Stimulated activated CD4-positive, alpha-beta T cell treated with anti-CD3 and anti-CD28 coated beads, TNF-alpha, amount 100 ng/mL, for 1 hour (primary cell): ENCODE measurements at places on chromosomes 6 and 20.

GRCh38 chr6:155483858-155484257 is 28.2 kb upstream of the NOX3 start:
- no peak for DNase-seq

DNA sequence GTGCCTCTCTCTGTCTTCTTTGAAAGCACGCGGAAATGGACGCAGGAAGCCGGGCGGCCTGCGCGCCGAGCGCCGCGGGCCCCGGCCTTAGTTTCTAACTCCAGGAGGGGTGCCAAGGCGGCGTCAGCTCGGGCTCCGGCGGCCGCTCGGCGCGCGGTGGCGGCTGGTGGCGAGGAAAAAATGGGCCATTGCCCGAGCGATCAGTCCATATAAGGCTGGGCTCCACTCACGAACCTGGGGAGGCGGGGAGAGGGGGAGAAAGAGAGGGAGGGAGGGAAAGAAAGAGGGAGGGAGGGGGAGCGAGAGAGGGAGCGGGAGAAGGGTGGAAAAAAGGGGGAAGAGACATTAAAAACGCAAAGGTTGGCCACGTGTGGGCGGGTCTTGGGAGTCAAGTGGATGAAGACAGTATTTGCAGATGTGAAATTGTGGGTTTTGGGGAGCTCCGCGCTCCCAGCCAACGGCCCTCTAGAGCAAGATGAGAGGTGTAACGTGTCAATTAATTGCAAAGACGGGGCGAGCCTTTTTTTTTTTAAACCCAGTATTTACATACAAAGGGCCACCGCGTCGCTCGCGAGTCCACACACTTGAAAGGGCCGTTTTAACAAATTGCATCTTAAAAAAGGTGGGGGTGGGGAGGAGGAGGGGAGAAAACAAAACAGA is at the start of gene NKX2-2:
Gene NKX2-2, minus strand, starts transcription at position 184 of the 660 bp plus-strand sequence. CDS start 395 bp downstream, outside the sequence.
- DNase-seq, result no peak

DNA sequence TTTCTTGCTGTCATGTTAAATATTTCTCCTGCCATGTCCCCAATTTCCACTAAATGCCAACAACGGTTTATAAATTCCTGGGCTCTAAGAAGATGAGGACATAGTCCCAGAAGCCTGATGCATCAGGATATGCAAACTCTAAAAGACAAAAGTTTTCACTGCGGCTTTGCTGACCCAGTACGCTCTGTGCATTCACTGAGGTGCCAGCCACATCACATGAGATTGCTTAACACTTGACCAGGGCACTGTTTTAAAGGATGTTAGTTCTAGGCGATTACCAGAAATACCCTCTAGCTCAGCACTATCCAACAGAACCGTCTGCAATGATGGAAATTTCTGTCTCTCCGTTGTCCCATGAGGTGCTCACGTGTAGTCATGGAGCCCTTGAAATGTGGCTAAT is 19.9 kb upstream of the ADTRP start:
- DNase-seq, result no peak

DNA sequence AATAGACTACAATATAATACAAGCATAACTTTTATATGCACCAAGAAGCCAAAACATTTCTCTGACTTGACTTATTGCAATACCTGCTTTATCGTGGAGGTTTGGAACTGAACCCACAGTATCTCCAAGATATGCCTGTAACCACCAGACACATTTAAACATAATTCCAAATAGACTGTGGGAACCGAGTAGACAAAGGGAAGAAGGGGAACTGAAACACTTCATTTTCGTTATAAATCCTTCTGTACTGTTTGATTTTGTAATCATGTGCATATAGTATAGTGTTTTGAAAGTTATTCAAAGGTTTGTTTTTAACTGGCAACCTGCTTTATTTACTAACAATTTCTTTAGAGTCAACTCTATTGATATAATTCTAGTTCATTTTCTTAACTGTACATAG is 154.9 kb upstream of the BEND6 start:
- DNase-seq, result no peak

- no peak for DNase-seq
Measured at GRCh38 chr20:25053255-25054031, 4.5 kb downstream of the ACSS1 start.

DNA sequence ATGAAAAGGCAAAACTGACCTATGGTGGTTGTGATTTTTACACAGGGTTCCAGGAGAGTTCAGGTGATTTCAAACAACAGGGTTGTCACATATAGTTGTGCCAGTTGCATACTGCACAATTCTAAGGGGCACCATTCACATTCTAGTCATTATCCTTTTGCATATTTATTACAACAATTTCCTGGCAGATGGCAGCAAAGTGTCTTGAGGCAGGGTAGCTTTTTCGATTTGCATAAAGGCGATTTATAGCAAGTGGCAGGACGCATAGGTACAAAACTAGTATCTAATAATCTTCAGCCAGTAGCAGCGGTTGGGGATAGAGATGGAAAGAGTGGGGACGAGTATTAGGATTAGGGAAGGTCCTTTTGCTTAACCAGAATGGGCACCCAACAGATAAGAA is 46.5 kb upstream of the TRAF3IP2 start:
- no peak for DNase-seq

DNA sequence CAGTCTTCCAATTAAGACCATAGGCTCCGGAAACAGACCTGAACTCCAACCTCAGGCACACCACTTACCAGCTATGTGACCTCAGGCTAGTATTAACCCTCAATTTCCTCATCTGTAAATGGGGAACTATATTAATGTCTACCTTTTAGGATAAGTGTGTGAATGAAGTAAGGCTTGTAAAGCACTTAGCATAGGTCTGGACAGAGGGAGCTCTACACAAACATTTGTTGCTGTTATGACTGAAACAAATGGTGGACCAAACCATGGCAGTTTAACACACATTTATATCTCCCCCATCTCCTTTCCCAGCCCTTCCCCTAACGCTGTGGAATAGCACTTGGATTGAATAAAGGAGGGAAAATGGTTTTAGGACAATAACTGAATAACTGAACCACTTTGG is 48.7 kb downstream of the TSHZ2 start:
- DNase-seq, result no peak

GRCh38 chr6:166348305-166348949 is 6.1 kb upstream of the SFT2D1 start:
- DNase-seq, result no peak

DNA sequence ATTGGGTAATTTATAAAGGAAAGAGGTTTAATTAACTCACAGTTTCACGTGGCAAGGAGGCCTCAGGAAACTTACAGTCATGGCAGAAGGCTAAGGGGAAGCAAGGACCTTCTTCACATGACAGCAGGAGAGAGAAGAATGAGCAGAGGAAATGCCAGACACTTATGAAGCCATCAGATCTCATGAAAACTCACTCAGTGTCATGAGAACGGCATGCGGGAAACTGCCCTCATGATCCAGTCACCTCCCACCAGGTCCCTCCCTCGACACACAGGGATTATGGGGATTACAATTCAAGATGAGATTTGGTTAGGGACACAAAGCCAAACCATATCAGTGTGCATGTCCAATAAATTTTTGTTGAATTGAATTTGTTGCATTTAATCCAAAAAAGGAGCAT is 52.0 kb downstream of the ECT2L start:
- DNase-seq, result no peak

DNA sequence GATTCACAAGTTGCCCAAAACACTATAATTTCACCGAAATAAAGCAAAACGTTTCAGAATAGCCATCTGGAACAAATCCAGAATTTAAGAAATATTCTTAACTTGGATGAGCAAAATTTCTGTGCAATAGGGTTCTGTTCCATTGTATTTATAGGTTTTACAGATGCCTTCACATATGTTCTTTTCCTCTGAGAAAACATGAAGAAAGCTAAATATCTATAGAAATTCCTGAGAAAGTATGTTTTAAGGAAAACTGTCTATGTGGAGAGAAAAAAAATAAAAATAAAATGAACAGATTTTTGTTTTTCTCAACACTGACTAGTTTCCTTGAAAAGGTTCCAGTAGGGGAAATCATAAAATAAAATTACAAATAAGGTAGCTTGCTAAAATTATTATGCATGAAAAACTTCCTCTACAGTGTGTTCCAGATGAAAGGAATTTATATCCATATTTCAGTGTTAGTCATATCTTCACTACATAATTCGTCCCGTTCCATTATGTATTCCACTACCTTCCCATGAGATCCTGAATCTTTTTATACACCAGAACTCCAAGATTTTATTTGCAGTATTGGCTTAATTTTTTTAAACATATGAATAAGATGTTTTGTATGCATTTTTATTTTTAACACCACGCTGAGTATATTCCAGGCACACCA is 42.4 kb upstream of the TMX4 start:
- DNase-seq, result no peak
